ENCODE measurements at places on chromosomes 16 and 17.

DNA sequence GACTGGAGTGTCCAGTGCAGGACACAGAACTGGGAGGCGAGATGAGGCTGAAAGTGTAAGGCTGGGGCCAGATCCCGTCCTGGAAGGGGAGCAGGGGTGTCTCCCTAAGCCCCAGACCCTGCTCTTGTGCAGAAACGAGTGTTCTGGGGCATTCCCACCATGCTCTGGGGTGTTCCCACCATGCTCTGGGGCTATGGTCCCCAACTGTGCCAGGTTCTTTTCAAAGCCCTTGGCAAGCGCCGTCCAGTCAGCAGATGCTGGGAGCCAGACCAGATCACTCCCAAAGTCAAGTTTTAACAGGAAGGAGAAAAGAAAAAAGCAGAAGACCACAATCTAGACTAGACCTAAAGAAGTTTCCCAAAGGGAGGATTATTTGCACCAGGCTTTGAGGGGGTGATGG is 2.5 kb downstream of the TAX1BP3 start:
- no peak for DNase-seq

DNA sequence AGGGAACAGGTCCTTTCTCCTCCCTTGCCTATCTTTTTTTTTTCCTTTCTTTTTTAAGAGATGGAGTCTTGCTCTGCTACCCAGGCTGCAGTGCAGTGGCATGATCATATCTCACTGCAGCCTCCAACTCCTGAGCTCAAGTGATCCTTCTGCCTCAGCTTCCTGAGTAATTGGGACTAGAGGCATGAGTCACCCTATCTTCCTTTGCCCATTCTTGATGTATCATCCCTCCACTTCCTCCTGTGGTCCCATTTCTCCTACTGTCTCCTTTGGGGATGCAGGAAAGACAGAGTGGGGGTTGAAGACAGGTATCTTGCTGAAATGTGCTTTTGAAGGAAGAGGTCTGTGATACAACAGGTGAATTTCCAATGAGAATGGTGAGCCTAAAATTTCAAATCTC is 5.5 kb downstream of the MYO19 start:
- no peak for DNase-seq

GRCh38 chr17:77769215-77769614 is 189.3 kb upstream of the TNRC6C start:
- no peak for DNase-seq

DNA sequence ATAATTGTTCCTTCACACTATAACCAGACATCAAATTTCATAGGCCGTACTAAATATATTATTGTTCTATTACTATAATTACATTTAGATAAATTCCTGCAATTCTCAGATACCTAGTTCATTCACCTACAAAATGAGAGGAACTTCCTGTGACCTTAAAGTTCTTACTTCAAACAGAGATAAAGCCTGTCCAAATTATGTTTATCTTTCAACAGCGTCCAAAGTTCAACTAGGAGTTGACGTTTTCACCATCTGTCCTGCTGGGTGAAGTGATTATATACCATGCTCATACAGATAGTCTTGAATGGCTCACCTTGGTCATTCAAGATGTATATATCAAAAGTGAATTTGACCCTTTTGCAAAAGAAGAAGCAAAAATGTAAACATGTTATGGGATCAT is 440.6 kb downstream of the CDH8 start:
- DNase-seq: no peak

GRCh38 chr16:80718480-80719220 is 85.7 kb downstream of the CDYL2 start:
- DNase-seq: peak; percentile 45

DNA sequence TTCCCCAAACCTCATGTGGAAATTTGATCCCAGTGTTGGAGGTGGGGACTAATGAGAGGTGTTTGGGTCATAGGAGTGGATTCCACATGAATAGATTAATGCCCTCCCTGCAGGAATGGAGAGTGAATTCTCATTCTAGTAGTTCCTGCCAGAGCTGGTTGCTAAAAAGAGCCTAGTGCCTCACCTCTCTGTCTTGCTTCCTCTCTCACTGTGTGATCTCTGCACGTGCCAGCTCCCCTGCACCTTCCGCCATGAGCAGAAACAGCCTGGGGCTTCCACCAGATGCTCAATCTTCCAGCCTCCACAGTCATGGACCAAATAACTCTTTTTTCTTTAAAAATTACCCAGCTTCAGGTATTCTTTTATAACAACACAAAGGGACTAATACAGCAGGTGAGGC is 72.9 kb upstream of the CLEC3A start:
- DNase-seq: no peak

DNA sequence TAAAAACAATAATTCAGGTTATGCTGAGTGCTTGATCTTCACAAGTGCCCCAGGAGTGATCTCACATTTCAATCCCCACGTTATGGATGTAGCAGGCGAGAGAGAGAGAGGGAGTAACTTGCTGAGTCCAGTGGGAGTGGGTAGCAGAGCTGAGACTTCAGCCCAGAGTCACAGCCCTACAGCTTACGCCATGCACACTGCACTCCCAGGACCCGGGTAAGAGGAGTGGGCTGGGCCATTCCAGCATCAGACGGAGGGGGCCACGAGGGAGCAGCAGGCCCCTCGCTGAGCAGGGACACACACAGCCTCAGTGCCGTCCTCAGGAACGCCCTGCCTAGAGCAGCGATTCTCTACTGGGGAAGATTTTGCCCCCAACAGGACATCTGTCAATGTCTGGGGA is 9.8 kb upstream of the KIF19 start:
- no peak for DNase-seq

DNA sequence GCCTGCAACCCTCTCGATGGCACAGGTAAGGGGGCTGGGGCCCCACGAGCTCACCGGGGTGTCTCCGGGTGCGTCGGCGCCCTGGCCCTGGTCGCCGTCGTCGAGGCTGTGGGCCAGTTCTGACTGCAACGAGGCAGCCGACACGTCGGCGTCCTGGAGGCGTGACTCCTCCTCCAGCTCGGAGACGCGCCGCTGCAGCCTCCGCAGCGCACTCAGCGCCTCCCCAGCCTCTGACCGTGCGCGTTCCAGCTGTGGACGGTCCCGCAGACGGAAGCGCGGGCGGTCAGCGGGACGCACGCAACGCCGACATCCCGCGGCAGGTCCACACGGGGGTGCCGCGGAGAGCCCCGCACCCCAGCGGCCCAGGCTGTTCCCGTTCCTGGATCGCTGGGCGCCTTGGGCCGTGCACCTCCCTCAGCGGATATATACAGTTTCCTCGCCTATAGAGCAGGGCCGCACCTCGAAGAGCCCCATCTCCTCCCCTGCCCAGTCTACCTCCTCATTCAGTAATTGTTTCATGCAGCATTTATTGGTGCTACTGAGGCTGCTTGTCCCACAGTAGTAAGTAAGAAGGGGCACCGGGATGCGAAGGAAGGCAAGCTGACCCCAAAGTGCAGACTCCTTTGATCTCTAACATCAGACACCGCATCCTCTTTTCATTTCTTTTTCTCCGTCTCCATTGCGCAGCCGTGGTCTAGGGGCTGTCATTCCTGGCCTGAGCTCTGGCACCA is 5.8 kb downstream of the THOC6 start:
- no peak for DNase-seq

- DNase-seq: no peak
These were observed 126.0 kb downstream of the HS3ST3A1 start for GRCh38 chr17:13475574-13476223.

DNA sequence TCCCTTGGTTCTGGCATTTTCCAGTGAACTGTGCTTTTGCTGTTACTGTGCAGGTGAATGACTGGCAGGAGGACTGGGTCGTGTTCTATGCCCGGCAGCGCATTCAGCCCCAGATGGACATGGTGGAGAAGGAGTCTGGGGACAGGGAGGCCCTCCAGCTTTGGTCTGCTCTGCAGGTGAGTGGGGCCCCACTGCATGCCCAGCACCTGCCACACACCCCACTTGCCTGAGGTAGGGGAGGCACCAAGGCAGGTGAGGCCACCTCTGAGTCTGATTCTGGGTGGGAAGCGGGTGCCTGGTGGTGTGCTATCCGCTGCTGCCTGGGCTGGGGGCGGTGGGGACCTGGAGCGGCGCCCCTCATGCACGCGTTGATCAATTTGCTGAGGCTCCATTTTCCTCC is 9.0 kb upstream of the FN3K start:
- no peak for DNase-seq

GRCh38 chr17:40536295-40537171 is 28.7 kb downstream of the CCR7 start:
- peak; percentile 72 for DNase-seq

Measured in pulmonary artery endothelial cell (primary cell).